ENCODE measurements at places on chromosomes 2 and 18.

GRCh38 chr2:101520246-101520645 is 45.3 kb upstream of the RFX8 start:
- no peak for DNase-seq

GRCh38 chr18:63346031-63346430 is 21.0 kb downstream of the KDSR start:
- no peak for DNase-seq

- DNase-seq = no peak
Observed at GRCh38 chr2:190137561-190137960, 75.0 kb upstream of the MSTN start.

- no peak for DNase-seq
Observed at GRCh38 chr18:62497190-62497772, 25.5 kb upstream of the ZCCHC2 start.

GRCh38 chr2:223580951-223581350 is 21.2 kb downstream of the SCG2 start:
- no peak for DNase-seq

Data from NCI-H1092 (cell line).